Stimulated activated CD4-positive, alpha-beta T cell treated with anti-CD3 and anti-CD28 coated beads, Interleukin-12 subunit alpha, Interleukin-12 subunit beta, amount 100 ng/mL, for 48 hours (primary cell): ENCODE measurements at places on chromosomes 5 and 9.
A peak's percentile ranks its signal among the peaks of the same experiment; 100 is the strongest.

DNA sequence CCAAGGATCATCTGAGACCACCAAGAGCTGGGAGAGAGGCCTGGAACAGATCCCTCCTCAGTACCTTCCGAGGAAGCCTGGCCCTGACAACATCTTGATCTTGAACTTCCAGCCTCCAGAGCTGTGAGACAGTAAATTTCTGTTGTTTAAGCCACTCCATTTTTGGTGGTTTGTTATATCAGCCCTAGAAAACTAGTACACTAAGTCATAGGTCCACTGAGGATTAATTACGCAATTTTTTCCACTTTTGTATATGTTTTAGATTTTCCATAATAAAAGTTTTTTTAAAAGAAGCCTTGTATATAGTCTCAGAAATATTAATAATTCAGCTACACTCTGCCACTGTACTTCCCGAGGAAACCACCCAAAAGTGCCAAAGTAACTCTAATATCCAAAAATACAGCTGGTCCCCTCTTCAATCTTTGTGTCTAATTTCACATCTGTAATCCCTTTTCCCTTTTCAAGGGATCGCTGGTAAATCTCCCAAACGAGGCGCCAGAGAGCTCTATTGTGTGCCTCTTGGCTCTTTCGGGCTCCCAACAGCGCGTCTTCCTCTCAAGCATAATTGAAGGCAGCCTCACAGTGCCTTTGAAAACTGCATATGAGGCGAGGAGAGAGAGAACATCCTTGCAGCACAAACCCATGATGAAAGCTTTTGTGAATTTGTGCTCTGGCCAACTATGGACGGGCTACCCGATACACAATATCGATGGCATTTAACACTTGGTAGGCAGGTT, 32.7 kb downstream of the PRUNE2 start:
- no peak for DNase-seq

DNA sequence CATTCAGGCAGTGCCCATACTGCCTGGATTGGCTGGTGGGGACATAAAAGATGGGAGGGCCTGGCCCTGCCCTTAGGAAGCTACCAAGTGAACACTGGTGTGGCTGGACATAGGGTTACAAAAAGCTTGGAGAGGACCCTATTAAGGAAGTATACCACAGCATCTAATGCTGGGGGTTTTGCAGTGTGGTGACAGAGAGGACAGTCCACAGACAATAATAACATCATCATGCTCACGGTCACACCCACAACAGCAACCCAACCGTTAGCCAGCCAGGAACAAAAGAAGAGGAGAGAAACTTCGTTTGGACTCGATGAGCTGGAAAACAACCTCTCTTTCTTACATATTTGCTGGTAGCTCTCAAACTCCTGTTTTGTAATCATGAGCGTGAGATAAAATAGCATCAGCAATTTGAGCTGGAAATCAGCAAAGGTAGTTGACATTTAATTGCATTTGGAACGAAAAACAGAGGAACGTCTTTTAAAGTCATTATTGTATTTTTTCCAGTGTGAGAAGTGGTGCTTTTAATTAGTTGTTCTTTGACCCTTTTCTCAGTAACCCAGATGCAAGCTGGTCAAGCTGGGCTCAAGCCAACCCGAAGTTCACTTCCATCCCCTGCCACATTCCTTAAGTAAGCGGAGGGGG, 73.4 kb downstream of the NSG2 start:
- DNase-seq, result no peak

DNA sequence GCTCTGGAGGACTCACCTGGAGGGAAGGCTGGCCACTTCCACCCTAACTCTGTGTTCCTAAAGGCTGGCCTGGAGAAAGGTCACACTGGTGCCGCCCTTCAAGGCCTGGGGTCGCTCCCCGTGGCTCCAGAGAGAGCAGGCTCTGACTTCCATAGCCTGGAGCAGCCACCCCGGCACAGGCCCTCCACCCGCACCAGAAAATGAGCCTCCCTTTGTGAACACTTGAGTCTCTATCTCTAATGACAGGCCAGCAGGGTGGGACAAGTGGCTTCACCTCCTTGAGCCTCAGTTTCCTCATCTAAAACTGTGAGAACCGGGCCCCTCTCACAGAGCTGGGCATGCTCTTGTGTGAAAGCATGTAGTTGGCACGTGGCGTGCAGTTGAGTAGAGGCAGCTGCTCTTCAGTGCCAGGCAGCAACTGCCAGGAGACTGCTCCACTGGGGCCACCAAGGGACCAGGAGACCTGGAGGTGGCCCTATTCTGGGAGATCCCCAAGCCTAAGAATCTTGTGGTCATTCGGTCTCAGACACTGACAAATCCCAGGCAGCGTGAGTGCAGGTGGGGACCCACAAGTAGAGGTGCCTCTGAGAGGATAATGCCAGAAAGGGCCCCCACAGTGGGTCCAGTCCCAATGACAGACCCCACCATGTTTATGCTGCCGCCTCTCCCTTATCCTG, 56.7 kb upstream of the GARNL3 start:
- DNase-seq, result no peak

GRCh38 chr5:41043109-41043747, 27.9 kb downstream of the MROH2B start:
- DNase-seq, result no peak

GRCh38 chr5:172616730-172617129, 24.3 kb upstream of the NEURL1B start:
- DNase-seq, result no peak

GRCh38 chr5:64818245-64818644, 49.5 kb downstream of the CWC27 start:
- DNase-seq, result no peak

- DNase-seq, result no peak
Observed at GRCh38 chr5:81020478-81021167, 60.5 kb downstream of the RASGRF2 start.

GRCh38 chr5:80240368-80240986, 15.4 kb downstream of the SERINC5 start:
- DNase-seq, result no peak

DNA sequence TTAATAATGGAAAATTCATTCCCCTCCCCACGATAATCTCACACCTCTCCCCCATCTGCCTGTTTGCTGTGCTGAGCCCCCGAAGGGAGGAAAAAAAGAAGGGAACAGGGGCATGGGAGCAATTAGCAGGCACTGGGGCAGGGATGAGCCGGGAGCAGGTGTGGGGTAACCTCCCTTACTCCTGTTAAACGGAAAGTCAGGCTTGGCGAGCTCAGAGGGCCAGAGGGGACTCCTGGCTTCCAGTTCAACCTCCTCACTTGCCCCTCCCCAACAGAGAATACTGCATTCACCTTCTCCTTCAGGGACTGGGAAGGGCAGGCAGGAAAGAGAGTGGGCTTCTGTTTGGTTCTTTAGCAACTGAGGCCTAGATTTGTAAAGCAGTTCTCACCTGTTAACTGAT, 1.6 kb downstream of the AFAP1L1 start:
- DNase-seq, result no peak

DNA sequence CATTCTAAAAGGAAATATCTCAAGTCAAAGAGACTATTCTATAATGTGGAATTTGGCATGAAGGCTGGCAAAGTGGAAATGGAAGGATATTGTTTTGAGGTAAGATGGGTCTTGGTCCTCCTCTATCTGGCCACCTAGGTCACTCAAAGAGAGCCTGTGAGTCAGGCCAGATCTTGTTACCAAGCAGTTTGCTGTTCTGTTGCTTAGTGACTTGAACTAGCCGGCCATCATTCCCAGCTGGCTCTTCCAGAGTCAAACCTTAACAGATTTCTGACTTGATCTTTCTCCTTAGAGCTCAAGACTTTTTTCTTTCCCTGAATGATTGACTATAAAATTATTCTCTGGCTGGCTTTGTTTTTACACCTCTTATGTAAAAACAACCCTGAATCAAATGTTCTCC, 136.1 kb downstream of the PDE4D start:
- DNase-seq, result no peak

DNA sequence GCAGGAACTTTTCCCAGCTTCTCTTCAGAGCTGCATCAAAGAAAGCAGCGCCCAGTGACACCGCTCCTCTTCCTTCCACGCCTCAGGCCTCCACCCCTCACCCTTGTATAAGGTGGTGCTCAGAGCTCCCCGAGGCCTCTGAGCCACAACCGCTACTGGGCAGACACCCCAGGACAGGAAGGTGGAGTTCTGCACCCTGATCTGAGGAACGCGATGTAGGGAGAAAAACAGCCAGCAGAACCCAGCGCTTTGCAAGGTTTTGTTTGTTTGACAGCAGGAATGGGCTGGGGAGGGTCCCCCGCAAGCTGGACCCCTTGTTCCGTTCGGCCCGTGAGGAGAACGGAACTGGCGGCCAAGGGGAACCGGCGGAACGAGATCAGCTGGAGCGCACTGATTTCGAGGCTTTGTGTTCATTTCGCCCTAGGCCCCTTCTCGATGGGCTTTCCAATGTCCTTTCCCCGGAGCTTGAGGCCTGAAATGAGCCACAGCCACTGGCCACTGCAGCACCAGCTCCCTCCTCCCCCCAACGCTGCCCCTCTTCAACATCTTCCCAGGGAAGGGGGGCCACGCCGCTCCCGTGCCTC, 4.1 kb downstream of the EDF1 start:
- no peak for DNase-seq

GRCh38 chr5:175471628-175472027, 6.7 kb upstream of the SFXN1 start:
- DNase-seq, result peak; percentile 29

- no peak for DNase-seq
Observed at GRCh38 chr5:172395483-172395882, 58.8 kb downstream of the SH3PXD2B start.

DNA sequence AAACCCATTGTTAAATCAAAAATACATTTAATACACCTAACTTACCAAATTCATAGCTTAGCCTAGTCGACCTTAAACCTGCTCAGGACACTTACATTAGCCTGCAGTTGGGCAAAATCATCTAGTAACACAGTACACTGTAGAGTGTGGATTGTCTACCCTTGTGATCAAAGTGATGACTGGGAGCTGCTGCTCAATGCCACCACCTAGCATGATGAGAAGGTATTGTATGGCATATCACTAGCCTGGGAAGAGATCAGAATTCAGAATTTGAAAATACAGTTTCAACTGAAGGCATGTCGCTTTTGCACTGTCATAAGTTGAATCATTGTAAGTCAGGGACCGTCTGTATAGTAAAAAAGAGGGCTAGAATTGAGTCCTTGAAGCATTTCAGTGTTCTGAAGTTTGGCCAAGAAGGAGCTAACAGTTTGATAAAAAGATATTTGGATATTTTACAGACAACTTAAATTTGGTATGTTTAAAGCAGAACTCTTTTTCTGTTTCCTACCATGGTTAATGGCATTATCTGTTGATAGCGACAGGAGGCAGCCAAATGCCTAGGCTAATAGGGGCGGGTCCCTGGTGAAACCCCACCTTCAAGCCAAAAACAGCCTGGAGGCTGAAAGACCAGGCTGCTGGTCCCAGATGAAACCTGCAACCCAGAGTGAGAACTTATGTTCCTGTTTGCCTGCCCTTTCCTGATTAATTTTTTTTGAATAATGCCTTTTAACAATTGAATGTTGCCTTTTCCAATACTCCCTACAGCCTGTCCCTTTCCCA, 23.0 kb downstream of the SMIM15 start:
- DNase-seq, result no peak

DNA sequence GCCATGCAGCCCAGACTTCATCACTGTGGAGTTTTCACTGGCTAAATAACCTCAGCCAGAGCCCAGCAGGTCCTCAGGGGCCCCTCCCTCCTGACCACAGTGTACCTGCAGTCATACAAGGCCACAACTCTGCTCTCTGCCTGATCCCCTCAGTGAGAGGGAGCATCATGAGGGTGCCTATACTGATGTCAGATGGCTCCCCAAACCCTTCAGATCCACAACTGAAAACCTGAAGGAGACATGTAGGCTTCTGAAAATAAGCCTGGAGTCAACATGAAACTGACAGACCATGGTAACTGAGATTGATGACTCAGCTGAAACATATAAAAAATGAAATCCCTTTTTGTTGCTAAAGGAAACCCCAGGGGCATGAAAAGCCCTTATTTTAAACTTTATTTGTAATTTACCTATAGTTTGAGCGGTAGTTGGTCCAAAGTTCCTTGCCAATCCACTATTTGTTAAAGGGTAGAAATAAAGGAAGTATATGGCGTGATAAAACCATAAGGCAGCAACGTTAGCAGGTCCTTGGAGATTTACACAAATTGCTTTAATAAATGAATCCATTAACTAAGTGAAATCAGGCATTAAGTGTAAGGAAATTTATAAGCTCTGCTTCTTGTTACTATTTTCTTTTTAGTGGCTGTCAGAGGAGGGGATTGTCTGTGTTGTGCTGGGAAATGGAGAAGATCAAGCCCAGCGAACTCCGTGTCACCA, 68.3 kb downstream of the FGF1 start:
- DNase-seq, result no peak

DNA sequence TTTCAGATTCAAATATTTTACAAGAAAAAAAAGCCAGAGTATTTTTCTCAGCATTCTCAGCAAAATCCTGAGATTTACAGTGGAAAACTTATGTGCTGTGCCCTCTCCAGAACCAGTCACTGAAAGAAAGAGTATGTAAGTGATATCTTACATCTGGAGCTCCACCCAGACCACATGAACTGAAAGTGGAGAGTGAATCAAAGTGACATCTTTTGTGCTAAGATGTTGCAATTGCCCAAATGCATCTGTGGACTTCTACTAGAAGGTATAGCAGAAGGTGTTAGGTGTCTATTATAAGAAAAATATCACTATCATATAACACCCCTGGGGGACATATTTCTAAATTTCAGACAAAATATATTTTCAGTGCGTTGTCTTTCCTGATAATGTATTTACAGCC, 49.0 kb upstream of the RIC1 start:
- DNase-seq, result no peak

- no peak for DNase-seq
Observed at GRCh38 chr9:110142868-110143481, 65.0 kb downstream of the C9orf152 start.
